ENCODE measurements at places on chromosomes 2 and 18. TPM values are rescaled to one million over a fixed set of nuclear protein-coding genes. Genes with fewer than 3 reads are reported as not detected.

Gene ARHGAP15
- total RNA-seq = not detected

Gene GTF3C2
- 82.2 TPM for total RNA-seq

Gene CCL20
- 1.7 TPM for total RNA-seq

Gene KCTD1
- 15.8 TPM for total RNA-seq

Gene CHRND
- total RNA-seq = not detected

Gene SIGLEC15
- 4.8 TPM for total RNA-seq

- peaks cover 10% of the 10 kb centered on the region for H3K4me1 ChIP-seq
- no peak for DNase-seq
These were observed 103.4 kb upstream of the TFCP2L1 start for GRCh38 chr2:121388371-121388770.

DNA sequence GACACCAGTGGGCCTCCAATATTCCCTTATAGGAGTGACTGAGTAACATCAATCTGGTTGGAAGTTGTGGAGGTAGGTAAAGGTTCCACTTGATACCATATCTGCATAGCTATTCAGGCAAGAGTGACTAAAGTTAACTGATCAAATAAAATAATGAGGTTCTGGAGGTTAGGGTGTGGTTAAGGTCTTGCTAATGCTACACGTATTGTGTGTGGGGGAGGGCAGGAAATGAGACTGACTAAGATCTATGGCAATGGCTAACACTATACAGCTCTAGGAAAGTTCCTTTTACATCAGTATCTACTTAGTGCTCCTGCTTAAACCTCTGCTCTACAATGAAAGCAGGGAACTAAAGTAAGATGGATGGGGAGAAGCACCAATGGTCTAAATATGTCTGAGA lies 149.1 kb upstream of the MGAT5 start:
- H3K27ac ChIP-seq = no peak overlapping the region
- H3K4me1 ChIP-seq = peaks cover 8% of the 10 kb centered on the region
- H3K27me3 ChIP-seq = no peaks in the 10 kb centered on the region

GRCh38 chr18:76212960-76213359 lies 282.1 kb downstream of the ZNF516 start:
- no peak for DNase-seq

GRCh38 chr18:47050468-47050867 lies 15.0 kb upstream of the ELOA2 start:
- H3K36me3 ChIP-seq = no peaks in the 10 kb centered on the region
- peak; percentile 37 for DNase-seq
- H3K27ac ChIP-seq = no peak overlapping the region
- no peaks in the 10 kb centered on the region for H3K4me1 ChIP-seq
- H3K4me3 ChIP-seq = no peak overlapping the region

- no peak overlapping the region for H3K27ac ChIP-seq
- peaks cover 29% of the 10 kb centered on the region for H3K4me1 ChIP-seq
- H3K4me3 ChIP-seq = no peak overlapping the region
These were observed 53.9 kb downstream of the SH3BP4 start for GRCh38 chr2:235005603-235006259.

DNA sequence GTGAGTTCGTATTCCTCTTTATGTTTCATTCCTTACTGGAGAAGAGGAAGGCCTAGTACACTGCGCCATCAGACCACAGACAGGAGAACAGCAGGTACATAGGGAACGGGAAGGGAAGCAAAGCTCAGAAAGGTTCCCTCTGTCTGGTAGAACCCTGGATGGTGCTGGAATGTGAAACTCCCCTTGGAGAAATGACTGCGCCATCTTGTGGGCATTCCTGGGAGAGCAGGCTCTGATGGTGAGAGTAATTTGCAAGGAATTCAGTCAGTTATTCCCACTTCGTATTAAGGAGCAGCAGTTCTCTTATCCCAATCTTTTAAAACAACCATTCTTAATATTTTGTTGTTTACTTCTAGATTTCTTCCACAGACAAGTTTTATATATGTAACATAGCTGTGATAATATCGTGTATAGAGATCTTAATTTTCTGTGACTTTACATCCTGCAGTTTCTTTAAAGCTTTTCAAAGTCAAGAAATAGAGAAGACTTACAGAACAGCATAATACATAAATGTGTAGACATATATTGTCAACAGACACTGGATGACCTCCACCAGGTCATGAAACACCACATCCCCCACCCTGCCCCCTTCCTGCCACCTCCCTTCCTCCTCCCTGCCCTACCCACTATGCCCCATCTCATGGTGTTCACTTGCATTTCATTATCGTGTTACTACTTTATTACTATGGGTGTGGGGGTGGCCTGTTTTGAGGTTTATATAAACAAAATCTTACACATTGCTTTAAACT lies 83.9 kb downstream of the ARHGEF4 start:
- no peaks in the 10 kb centered on the region for H3K27me3 ChIP-seq
- H3K27ac ChIP-seq = no peak overlapping the region
- DNase-seq = peak; percentile 87
- no peaks in the 10 kb centered on the region for H3K36me3 ChIP-seq
- H3K4me3 ChIP-seq = no peak overlapping the region

DNA sequence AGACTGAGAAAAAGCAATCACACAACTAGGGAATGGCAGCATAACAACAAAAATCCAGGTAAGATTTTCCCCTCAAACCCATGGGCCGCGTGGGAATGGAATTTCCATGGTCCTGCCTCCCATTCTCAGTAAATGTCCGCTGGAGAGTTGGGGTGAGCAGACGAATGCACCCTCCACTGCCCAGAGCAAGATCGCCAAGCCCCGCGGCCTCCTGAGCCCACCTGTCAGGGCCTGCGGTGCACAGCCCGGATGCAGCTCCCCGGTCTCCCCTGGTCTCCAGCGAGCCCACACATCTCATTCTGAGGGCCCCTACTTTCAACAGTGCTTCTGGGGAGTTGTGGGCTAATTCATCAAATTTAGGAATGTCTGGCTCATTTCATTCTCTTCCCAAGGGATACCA lies 327.4 kb upstream of the HS6ST1 start:
- peaks cover 55% of the 10 kb centered on the region for H3K27me3 ChIP-seq
- no peaks in the 10 kb centered on the region for H3K4me1 ChIP-seq
- no peak overlapping the region for H3K27ac ChIP-seq
- H3K4me3 ChIP-seq = no peak overlapping the region
- no peak for DNase-seq

Gene GPR45
- total RNA-seq = not detected

- no peaks in the 10 kb centered on the region for H3K27me3 ChIP-seq
- no peak overlapping the region for H3K4me3 ChIP-seq
- H3K36me3 ChIP-seq = no peaks in the 10 kb centered on the region
- no peak overlapping the region for H3K27ac ChIP-seq
- DNase-seq = no peak
These were observed 267.6 kb downstream of the RND3 start for GRCh38 chr2:150219861-150220260.

- no peaks in the 10 kb centered on the region for H3K4me1 ChIP-seq
- H3K27ac ChIP-seq = no peak overlapping the region
- no peak for DNase-seq
- H3K36me3 ChIP-seq = no peaks in the 10 kb centered on the region
These were observed 115.7 kb downstream of the ZNF385B start for GRCh38 chr2:179745635-179746256.

GRCh38 chr2:24183366-24184069 lies 8.7 kb downstream of the FAM228A start:
- no peaks in the 10 kb centered on the region for H3K36me3 ChIP-seq
- no peak overlapping the region for H3K4me3 ChIP-seq
- H3K4me1 ChIP-seq = no peaks in the 10 kb centered on the region
- H3K27ac ChIP-seq = no peak overlapping the region
